ENCODE measurements at places on chromosomes 6 and 20.

GRCh38 chr6:32118782-32119628 lies 9.0 kb downstream of the ATF6B start:
- H3K4me3 ChIP-seq = no peak overlapping the region
- DNase-seq = peak; percentile 65
- H3K27ac ChIP-seq = no peak overlapping the region
- no peaks in the 10 kb centered on the region for H3K27me3 ChIP-seq
- H3K4me1 ChIP-seq = peaks cover 5% of the 10 kb centered on the region

DNA sequence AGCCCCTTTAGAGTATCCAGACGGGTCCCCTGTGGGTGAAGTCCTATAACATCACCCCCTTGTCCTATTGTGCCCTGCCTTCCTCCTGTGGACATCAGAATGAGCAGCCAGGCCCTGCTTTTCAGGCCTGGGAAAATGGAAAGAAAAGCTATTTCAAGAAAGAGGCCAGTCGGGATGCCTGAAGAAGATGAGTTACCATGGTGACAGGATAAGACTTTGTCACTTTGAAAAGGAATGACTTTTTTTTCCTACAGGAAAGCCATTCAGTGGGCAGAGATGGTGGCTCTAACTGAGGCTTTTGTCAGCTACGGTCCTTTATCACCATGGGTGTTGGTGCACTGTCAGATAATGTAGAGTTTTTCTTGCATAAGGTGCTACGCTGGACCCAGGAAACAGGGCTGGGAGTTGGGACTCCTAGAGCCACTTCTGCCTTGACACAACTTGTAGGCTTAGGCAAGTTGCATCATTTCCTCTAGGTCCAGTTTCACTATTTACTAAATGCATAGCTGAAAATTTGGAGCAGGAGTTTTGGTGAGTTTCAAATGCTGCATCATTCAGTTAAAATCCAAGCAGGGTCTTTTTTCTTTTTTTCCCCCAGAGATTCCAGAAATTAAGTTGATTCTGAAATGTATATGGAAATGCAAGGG lies 293.6 kb upstream of the PRND start:
- no peak overlapping the region for H3K27ac ChIP-seq
- no peaks in the 10 kb centered on the region for H3K27me3 ChIP-seq
- H3K4me3 ChIP-seq = no peak overlapping the region
- no peak for DNase-seq

DNA sequence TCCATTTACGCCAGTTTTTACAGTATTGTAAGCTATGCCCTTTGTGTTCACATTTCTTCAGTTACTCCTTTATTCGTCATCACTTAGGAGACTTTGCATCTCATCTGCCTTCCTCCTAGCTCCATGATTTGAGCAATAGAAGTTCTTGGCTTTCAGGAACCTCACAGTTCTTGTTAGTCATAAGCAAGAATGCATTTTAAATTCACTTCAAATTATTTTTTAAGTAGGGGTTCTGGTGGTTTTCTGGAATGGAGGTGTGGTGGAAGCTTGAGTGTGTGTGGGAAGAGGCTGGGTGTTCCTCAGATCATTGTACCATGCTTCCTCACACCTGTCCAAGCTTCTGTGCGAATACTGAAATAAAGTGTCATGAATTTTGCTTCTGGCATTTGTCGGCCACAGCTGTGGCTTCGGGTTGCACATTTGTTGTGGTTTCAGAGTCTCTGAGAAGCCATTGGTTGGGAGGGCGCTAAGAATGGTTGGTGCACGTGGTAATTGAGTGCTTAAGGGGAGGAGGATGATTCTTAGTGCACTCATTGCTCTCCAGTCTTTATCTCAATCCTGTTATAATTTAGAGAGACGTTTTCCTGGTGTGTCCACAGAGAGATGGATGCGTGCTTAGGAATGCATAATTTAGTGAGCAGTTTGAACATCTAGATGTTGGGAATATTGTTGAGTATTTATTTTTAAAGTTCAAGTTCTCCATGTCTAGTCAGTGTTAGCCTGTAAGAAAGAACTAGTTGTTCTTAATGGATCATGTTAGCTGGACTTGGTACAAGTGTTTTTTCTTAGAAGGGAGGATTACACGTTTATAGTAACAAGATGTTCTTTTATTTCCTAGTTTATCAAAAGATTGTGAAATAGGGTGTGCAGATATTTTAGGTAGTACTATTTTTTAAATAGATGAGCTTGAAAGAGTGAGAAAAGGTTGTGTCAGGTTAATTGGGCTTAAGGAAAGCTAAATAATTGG lies 31.9 kb downstream of the FOXO3 start:
- H3K27me3 ChIP-seq = no peaks in the 10 kb centered on the region
- H3K36me3 ChIP-seq = no peaks in the 10 kb centered on the region
- no peak overlapping the region for H3K4me3 ChIP-seq
- H3K27ac ChIP-seq = no peak overlapping the region
- peak; percentile 43 for DNase-seq

DNA sequence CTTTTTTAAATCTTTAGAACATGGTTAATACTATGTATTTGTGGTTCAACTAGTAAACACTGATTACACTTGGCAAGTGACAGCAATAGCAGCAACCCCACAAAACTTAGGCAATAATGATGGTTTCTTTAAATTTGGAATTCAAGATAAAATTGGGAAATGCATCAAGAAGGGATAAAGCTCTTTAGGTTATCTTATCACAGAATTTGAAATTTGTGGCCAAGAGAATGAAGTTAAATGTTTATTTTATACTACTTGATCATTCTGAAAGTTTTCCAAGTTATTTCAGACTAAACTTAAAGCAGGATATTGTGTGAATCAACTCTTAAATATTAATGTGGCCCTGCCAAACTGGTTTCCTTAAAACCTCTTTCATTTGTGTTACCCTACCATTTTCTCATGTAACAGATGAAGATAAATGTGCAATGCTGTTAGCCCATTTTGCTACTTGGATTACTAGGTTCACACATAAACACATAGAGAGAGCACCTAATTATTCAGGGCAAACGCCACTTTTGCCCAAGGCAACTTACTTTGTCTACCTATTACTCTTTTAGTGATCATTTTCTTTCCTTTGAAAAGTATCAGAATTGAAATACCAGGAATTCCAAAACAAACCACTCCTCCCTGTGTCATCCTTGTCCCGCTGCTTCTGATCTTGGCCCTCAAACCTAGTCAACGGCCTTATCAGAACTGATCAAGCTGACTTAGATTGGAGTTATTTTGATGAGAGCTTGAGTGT lies 186.7 kb upstream of the TENT5A start:
- no peaks in the 10 kb centered on the region for H3K36me3 ChIP-seq
- H3K4me3 ChIP-seq = no peak overlapping the region
- no peaks in the 10 kb centered on the region for H3K27me3 ChIP-seq
- no peak for DNase-seq

DNA sequence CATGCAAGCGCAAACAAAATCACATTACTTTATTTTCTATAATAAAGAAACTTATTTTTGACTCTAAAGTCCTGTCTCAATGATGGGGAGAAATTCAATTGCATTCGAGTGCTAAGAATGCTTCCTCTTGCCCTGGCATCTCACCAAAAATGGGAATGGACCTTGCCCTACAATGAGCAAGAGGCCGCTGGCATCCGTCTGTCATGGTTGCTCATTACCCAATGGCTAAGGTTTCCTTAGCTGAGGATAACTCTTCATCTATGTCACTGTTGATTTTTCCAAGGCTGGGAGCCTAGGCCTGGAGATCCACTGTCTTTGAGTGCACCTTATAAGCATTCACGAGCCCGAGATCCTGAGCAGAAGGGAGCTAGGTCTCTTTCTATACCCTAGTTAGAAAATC lies 471.3 kb upstream of the NRSN1 start:
- no peaks in the 10 kb centered on the region for H3K4me1 ChIP-seq
- H3K36me3 ChIP-seq = no peaks in the 10 kb centered on the region
- H3K4me3 ChIP-seq = no peak overlapping the region
- H3K27ac ChIP-seq = no peak overlapping the region
- DNase-seq = no peak
- no peaks in the 10 kb centered on the region for H3K27me3 ChIP-seq
